Left renal pelvis (tissue), 4 donors: ENCODE measurements at places on chromosomes 7 and 10.

DNA sequence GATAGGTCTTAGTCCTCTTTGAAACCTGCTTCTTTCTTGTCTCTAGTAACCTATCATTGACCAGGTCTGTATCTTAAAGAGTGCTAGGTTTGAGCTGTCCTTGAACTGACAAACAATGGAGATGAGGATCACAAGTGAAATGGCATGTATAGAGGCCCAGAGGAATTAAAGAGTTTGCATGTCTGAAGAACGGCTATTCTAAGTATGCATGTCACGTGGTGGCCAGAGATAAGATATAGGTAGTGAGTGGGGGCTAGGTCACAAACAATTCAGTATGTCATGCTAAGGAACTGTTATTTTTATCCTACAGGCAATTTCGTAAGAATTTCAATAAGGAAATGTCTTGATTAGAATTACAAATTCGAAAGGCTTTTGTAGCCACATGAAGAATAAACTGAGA lies 95.3 kb downstream of the SUGCT start:
- DNase-seq = no peak

GRCh38 chr10:114908896-114909295 lies 29.1 kb upstream of the TRUB1 start:
- no peak for DNase-seq

DNA sequence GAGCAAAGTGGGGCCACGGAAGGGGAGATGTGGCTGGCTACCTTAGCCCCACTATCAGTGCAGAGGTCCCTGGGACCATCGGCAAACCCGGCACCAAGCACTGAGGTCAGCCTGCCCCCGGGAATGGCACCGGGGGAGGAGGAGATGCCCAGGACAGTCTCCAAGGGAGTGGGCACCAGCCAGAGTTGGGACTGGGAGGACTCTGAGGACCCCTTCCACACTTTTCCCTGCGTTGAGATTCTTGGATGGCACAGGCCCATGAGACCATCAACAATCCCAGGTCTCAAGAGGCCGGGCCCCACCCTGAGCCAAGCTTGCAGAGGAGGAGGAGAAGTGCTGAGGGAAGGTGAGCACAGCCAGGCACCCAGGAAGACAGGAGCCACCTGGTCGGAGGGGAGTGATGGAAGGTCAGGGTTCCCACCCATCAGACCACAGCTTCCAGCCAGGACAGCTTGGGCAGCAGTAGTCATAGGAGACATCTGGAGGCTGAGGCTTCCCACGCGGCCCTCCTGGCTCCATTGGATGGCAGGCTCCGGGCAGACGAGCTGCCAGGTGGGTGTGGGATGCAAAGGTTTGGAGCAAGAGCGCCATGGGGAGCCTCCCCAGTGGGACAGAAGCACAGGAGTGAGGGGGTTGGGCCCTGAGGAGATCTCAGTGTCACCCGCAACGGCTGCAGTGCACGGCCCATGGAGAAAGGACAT lies 2.6 kb upstream of the OPN4 start:
- no peak for DNase-seq

DNA sequence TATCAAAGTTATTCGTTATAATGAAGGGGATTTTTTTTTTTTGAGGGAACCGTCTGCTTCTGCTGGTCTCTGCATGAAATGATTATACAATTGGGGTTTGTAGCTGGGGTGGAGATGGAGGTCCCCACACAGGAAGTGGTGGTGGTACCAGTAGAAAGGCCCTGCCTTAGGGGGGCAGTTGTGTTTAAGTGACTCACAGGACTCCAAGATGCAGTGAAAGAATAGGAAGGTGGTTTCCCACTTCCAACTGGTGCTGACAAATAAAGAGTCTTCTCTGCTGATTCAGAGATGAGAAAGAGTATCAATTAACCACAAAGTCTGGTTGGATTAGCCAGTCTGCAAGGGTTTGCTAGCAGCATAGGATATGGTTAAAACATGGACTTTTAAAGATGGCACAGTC lies 376.0 kb downstream of the SORCS3 start:
- DNase-seq = no peak

DNA sequence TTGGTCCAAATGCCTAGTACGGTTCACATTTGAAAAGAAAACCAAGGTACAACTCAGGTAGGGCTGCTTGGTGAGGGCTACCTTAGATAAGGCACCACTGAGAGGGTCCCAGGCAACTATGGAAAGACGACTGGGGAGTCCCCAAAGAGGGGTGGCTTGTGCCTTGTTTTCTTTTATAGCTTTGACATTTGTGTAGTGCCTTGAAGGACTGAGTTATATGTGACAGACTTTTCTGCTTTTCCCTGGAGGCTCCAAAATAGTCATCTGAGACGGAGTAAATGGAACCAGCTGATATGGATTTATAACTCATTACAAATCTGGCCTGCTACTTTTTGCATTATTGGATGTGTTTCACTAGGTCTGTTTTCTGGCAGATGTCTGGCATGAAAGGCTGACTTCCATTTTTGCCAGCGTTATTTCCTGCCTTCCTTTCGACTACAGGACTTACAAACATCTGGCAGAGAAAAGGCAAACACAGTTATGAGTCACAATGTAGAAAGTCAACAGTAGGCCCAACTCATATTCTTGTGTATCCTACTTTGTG lies 88.2 kb upstream of the IMMP2L start:
- no peak for DNase-seq

GRCh38 chr10:31346953-31347352 lies 27.9 kb downstream of the ZEB1 start:
- DNase-seq = no peak

DNA sequence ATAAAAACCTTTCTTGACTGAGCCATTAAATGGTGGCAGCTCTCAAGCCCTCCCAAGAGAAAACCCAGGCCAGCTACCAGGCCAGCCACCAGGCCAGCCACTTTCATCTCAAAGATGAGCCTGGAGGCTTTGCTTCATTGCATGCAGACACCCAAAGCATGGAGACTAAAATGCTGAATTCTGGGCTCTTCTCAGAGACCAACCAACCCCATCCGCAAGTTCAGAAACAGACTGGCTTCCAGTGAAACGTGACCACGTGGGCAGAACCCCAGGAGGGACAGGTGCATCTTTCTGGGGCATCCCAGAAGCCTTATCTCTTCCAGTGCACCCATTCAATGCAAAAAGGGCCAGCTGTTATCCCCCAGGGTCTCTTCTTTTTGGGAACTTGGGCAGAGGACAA lies 20.9 kb downstream of the CHST15 start:
- DNase-seq = no peak
